ENCODE measurements at places on chromosomes 7 and 10.

DNA sequence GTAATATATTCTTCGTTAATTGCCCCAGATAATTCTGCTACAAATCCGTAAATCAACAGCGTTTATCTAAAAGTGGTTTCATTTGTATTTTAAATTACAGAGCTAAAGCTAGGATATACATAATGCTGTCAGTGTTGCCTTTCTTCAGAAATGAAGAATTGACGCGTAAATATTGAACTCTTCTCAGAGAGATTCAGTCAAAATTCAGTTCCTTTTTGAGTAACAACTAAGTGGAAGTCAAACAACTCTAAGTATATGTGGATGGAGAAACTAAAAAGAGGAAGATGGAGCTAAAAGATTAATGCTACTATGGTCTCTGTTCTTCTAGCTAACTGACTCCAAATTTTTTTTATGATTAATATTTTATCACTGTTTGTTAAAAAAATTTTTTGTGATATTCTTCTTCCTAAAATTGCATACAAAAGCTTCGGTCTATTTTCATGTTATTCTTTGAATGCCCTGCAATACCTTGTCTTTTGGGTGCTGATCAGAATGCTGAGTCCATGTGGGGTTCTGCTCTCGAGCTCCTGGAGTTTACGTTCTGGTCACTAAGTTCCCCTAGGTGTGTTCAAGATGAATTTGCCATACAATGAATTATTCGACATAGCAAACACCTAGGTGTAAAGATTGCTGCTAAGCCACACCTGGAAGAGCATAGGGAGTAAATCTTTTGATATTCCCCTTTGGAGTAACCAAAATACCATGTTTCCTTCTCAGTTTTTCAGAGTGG, 20.7 kb downstream of the MDFIC start:
- DNase-seq, result no peak

GRCh38 chr7:90788052-90788451, 191.9 kb downstream of the CDK14 start:
- no peak for DNase-seq

DNA sequence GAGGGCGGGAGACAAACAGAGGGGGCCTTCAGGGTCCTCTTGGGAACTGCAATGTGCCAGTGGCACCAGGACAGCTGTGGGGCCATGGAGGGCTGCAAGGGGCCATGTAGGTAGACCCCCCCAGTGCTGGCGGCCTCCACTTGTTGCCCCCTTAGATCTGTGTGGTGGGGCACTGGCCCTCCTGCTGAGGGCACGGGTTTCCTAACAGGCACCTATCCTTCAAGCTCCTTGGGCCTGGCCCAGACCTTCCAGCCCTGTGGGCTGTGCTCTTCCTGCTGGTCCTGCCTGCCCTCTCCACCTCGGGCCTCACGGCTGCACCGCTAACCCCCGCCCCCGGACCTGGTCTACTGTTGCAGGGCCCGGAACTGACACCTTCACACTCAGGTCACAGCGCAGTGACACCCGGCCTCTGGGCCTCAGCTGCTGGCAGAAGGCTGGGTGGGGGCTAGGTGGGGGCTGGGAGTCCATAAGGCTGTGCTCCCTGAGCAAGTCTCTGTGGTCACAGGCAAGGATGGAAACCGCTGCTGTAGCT, 12.6 kb downstream of the RASGEF1A start:
- DNase-seq, result no peak

GRCh38 chr7:114788706-114789105, 133.2 kb upstream of the MDFIC start:
- DNase-seq, result no peak

DNA sequence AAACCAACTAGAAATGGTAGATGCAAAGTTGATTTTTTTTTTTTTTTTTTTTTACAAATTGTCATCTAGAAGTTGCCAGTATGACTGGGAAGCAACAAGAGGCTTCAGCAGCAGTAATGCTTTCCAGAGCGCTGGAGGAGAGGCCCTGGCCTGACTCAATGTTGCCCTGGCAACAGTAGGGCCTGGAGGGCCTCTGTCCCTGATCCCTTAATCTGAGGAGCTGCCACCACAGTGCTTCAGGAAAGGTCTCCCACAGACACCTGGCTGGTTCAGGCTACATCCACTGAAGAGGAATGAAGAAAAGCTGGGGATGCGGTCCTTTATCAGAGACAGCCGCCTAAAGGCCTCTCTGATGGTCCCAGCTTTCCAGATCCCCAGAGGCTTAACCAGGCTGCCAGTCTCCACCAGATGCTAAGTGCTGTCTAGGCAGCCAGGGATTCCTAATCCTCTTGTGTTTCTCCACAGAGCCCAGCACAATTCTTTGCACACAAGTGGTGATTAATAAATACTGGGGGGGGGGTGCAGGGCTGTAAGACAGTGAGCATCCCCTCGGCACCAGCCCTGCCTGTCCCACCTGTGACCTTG, 33.7 kb downstream of the ZNF777 start:
- no peak for DNase-seq

GRCh38 chr7:93943816-93944540, 22.4 kb downstream of the GNG11 start:
- no peak for DNase-seq

DNA sequence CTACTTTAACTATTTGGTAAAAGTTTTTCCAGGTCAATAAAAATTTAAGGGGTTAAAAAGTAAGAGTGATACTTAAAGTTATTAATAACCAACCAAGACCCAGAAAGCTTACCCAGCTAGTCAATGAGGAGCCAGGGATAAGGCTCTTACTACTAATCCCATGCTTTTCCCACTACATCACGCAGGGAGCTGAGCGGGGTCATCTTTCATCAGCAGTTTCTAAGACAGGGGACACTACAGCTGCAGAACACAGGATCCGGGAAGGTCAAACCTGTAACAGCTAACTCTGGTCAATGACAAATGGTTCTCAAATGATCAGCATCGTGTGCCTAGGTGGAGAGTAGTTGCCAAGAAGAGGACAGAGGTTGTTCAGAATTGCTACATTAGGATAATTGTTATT, 65.1 kb downstream of the RSU1 start:
- no peak for DNase-seq

- no peak for DNase-seq
Observed at GRCh38 chr7:6232534-6232933, 39.9 kb downstream of the CYTH3 start.

DNA sequence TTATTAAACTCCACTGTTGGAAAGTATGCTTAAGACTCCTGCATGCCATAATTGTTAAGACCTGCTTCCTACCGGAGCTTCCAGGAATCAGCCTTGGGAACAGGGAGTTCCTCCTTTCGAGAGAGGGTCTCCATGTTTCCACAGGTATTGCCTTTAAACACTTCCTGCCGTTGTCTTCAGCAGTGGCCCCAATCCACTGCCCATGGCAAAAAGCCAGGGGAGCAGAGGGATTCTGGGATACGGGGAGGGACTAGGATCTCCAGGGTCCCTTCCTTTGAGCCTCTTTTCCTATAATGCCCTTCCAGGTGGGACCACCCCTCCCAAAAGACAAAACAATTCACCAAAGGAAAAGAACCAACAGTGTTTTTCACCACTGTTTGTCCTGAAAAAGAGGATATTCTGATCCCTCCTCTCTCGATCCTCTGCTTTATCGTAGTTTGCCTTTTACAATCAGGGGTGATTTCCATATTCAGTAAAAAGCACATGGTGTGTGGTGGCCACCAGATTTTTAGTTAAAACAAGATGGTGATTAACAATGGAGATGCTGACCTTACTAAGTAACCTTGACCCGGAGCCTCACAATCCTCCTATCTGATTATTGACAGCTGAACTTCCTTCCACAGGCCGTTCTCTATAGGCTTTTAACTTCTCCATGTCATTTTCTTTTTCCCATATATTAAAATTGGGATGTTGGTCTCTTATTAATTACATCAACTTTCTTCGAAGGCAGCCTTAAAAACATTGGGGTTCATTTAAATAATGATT, 36.0 kb downstream of the LRRC72 start:
- DNase-seq, result no peak

Data from WTC11 (cell line).